Skeletal muscle cell (primary cell): ENCODE measurements at places on chromosomes 4 and X.

- DNase-seq, result no peak
These were observed 8.4 kb upstream of the SORCS2 start for GRCh38 chr4:7183780-7184460.

DNA sequence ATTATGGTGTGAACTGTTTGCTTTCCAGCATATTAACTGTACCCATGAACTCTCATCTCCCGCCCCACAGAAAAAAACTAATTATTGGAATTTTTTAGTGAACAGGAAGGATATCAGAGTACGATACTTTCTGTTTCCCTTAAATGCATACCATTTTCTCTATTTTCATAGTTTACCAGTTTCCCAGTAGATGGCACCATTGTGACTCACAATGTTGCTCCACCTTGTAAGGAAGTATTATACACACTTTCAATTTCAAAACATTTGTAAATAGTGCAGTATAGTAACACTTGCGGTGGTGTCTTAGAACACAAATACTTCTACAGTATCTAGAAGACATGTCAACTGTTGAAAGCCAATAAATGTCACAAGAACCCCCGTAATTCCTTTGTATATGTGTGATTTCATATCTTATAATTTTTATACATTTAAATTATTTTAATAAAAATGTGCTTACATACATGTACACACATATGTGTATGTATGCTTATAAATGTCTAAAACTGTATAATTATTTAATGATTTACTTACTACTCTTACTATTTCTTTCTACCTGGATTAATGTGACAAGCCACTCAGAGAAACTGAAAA, 167.3 kb downstream of the SLIT2 start:
- DNase-seq, result no peak

DNA sequence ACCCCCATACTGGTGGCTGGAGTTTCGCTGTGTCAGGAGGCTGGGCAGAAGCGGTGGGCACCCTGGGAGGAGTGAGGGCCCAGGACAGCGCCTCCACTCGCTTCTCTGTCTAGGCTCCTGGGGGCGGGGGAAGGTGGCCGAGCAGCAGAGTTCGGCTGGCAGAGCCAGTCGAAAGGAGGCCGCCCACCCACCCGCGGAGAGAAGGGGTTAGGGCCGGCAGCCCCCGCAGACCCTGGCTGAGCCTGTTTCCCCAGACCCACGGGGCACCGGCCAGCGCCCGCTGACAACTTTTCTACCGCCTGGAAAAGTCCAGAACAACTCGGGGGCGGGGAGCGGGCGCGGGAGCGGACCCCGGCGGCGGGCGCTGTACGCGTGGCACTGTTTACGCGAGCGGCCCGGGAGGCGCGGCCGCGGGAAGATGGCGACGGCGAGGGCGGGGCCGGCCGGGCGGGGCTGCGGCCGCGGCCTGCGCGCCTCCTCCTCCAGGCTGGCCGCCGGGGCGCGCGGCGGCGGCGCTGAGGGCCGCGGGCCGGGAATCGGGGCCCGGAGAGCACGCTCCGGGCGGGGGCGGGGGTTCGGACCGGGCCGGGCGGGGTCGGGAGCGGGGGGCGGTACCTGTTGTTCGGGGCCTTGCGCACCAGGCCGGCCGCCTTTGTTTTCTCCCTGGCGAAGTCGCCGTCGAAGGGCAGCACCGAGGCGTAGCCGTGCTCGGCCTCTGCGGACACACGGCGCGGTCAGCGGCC, 628 bp downstream of the MXD4 start:
- no peak for DNase-seq

DNA sequence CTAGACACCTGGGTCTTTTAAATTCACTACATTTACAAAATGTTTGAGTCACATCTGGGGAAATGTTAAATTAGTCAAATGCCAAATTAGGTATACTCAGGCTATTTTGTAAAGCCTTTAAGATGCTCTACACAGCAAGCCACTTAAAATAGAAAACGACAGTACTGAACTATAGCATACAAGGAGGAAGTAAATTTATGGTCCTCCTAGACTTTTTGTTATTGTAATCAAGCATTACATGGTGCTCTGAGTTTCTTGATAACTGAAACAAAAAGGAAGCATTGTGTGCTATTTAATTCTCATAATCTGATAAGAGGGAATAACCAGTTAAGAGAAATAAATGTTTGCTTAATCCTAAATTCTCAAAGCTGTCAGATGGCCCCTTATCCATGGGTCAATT, 46.2 kb downstream of the SLC9A7 start:
- DNase-seq, result no peak

GRCh38 chrX:9899640-9900111, 67.5 kb upstream of the CLDN34 start:
- peak; percentile 62 for DNase-seq

- DNase-seq, result no peak
These were observed 602 bp upstream of the SCARB2 start for GRCh38 chr4:76214177-76214675.
